HFFc6 (cell line): ENCODE measurements at places on chromosomes 2 and 18.

- no peak for DNase-seq
Observed at GRCh38 chr2:70514612-70515055, 39.0 kb downstream of the TGFA start.

DNA sequence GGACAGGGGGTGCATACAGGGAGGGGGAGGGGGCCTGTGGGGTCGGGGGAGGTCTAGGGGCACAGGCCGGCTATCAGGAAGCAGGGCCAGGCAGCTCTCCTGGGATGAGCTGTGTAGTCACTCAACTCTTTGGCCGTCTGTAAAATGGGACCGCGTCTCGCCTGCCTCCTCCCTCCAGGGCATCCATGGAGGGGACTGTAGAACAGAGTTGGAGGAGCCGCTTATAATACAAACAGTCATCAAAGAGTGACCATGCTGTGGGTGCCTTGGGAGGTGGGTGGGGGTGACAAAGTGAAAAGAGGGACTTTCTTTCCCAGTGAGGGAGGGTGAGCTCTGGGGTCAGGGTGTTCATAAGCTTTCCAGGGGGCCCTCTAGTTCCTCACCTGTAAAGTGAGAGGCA, 169.6 kb upstream of the HAAO start:
- no peak for DNase-seq

DNA sequence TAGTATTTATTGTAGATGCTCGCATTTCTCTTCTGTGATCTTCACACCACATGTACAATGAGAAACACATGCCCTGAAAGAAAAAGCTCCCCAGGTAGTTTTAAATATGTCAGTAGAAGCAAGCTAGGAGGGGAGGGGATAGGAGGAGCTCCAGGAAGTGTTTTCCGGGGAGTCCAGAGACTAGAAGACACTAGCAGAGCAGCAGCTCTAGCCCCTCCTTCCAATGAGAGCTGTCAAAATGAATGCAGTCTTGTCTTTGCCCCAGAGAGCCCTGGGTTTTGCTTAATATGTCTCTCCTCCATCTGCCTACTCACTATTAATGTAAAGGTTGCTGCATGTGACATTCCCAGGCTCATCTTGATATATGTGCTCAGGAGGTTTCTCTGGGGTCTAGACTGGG, 462.6 kb upstream of the SOX11 start:
- DNase-seq = no peak

DNA sequence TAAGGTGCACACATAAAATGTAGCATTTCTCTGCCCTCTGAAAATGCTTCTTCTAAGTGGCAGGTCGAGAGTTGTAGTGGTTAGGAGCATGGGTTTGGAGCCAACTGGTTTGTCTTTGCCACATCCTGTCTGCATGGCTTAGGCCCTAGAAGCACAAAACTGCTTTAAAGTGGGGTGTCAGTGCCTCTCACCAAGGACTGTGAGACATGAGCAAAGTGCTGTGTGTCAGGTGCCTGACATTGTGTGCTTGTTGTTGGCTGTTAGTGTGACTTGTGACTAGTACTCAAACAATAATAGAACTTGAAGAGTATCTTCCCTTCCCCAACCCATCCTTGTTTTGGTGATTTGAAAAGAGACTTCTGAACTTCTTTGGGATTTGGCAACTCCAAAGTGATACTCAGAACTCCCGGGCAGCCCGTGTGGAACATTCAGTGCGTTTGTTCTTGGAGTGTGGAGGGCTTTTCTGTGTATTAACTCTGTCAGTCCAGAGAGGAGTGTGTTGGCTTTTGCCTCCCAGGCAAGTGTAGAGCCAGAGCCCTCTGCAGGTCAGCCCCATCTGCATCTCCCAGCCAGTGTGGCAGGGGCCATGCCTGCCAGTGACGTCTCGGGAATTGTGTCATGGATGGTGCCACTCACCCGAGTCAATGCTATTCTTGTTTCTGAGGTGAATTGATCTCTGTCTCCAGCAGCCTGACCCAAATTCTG, 5.0 kb downstream of the MGAT5 start:
- no peak for DNase-seq

DNA sequence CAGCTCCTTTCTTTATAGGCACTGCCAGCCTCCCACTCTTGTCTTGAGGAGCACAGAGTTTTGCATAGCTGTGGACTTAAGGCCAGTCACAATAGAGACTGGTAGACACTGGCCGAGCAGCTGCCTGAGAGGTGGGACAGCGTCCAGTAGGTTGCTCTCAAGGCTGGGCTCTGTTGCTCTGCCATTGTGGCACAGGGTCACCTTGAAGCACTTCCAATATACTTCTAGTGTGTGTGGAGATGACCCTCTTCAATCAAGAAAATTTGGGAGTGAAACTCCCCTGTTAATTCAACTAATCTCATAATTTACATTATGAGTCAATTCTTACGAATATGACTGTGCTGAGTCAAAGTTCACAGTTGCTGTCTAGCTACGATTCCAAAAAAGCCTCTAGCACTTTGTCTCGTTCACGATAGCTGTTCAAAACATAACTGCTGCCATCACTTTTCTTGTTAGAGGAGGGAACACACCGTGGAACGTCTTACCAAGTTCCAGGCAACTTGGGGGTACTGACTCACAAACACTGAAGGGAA, 636.2 kb downstream of the EPHA4 start:
- DNase-seq = no peak

GRCh38 chr2:220937245-220937644, 634.9 kb downstream of the EPHA4 start:
- no peak for DNase-seq

- no peak for DNase-seq
Observed at GRCh38 chr2:205169464-205169863, 512.8 kb upstream of the NRP2 start.

- no peak for DNase-seq
Observed at GRCh38 chr2:53609551-53609950, 158.1 kb upstream of the CHAC2 start.

- DNase-seq = no peak
Observed at GRCh38 chr18:58806826-58807714, 57.6 kb upstream of the ZNF532 start.

GRCh38 chr2:208490492-208490891, 83.9 kb downstream of the PTH2R start:
- no peak for DNase-seq

DNA sequence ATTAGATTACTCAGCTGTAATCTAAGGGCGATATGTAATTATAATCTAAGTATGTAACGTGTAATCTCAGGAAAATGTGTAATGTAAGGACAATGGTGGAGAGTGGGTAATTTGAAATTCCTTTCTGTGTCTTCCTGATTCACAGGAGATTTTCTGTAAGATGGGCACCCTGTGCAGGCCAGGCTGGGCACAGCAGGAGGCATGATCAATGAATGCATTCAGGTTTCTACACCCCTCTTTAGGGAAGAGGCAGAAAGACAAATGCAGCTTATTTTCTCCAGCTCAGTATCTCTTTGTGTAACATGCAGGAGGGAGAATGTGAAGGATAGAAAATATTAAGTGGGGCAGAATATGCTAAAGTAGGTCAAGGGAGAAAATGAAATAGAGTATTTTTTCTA, 320.1 kb downstream of the PIK3C3 start:
- DNase-seq = no peak

GRCh38 chr2:38619458-38620164, 16.9 kb upstream of the HNRNPLL start:
- DNase-seq = no peak

DNA sequence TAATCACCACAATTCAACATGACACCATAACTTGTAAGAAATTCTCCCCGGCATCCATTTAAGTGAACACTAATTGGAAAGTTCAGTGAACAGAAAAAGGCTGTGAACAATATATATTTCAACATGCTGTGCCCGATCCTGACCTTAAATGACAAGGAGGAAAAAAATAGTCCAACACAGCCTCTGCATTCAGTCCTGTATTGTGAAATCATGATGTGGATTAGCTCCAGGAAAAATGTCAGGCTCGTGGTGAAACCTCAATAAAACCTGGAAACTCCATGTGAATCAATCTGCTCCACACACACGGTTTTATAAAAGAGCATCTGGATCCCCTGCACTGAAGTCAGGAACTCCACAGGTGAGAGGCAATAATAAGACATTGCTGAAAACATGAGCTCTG, 145.4 kb upstream of the SPOPL start:
- DNase-seq = peak; percentile 20

DNA sequence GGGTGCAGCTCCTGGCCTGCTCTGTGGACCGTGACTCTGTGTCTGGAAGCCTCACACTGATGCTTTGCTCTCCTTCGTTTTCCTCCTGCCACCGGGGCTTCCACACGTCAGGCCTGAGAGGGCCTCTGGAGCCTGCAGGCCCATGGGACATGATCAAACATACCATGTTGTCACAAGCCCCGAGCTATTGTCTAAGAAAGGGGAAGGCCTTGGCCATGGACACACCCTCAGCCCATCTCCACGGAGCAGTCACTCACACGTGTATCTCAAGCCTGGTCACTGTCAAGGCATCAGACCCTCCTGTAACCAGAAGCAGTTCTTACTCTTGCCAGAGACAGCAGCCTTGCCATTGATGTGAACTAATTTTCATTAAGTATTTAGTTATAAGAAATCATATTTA, 814.1 kb upstream of the SALL3 start:
- no peak for DNase-seq

- peak; percentile 31 for DNase-seq
Observed at GRCh38 chr2:228987441-228988155, 283.5 kb downstream of the PID1 start.

- DNase-seq = no peak
Observed at GRCh38 chr2:70094978-70095719, 7.9 kb downstream of the PCBP1 start.

DNA sequence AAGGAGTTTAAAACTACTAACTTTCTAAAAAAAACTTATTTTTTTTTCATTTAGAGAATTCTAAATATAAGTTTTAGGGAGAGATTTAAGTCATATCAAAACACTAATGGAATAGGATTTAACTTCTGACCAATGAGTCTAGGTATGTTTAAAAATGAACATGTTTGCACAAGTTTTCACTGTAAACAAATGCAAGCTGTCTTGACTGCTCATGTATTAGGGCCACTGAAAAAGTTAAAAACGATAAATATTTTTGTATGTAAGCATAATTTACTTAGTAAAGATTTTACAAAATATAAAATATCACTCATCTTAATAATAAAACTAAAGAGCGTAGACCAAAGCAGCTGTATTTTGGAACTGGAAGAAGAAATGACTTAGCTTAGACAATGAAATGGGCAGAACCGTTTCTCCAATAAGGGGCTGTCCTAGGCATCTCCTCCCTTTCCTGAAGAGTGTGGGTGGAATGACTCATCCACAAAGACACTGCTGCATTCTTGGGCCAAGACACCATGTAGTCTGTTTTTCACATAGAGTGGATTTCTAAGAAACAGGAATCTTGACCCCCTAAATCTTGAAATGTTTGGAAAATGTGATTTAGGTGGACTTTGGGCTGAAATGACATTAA, 118.8 kb downstream of the MEP1B start:
- DNase-seq = peak; percentile 48

- DNase-seq = no peak
Observed at GRCh38 chr2:22855761-22856184, 529.2 kb upstream of the KLHL29 start.

GRCh38 chr18:31595121-31595771, 3.6 kb downstream of the TTR start:
- no peak for DNase-seq

- DNase-seq = no peak
Observed at GRCh38 chr18:71707985-71708500, 836.1 kb downstream of the CBLN2 start.

- DNase-seq = no peak
Observed at GRCh38 chr2:75634945-75635344, 11.6 kb upstream of the MRPL19 start.

DNA sequence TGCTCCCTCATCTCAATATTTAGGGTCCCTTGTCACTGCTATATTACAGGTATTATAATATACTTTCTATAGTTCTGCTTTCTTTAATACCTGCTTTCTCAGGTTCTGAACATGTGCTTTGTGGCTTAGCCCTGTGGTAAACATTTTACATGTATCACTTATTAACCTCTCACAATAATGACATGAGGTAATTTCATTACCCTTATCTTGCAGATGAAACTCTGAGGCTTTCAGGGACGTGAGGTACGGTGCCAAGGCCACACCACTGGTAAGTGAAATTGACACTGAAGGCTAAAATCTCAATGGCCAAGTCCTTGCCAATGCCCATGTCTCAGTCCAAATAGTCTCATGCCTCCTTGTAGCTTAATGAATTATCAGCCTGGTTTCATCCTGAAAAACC, 21.7 kb downstream of the LINC00305 start:
- no peak for DNase-seq

- DNase-seq = no peak
Observed at GRCh38 chr2:59308108-59308507, 1067.0 kb upstream of the FANCL start.

DNA sequence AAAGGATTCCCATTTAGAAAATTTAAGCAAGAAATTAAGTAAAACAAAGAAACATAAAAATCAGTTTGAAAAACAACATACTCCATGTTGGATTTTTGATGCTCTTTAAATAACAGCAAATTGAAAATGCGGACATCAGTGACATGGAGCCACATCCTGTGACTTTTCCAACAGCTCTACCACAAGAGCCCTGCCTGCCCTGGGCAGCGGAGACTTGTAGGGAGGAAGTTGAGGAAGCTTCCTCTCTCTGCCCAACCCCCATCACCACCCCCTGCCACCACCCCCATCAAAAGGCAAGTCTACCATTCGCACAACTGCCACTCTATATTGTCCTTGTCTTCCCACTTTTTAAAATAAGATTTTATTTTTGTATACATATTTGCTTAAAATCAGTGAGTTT, 32.8 kb upstream of the DAPL1 start:
- DNase-seq = no peak

- no peak for DNase-seq
Observed at GRCh38 chr2:169702996-169703395, 8.7 kb downstream of the PHOSPHO2 start.

DNA sequence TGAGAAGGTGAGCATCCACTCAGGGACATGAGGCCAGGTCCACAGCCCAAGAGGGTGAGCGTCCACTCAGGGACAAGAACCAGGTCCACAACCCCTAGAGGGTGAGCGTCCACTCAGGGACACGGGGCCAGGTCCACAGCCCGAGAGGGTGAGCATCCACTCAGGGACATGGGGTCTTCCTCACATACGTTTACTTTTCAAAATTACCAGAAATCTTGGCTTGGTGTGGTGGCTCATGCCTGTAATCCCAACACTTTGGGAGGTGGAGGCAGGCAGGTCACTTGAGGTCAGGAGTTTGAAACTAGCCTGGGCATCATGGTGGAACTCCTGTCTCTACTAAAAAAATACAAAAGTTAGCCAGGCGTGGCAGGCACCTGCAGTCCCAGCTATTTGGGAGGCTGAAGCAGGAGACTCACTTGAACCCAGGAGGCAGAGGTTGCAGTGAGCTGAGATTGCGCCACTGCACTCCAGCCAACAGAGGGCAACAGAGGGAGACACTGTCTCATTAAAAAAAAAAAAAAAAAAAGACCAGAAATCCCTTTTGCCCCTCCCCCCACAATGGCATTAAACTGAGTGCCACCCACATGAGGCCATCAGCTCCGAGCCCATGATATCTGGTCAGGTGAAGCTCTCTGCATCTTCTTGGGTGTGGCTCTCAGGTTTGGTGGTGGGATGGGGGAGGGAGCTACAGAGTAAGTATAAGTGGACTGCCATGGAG, 9.0 kb upstream of the MBP start:
- DNase-seq = no peak
